Thoracic aorta (tissue), 2 donors: ENCODE measurements at places on chromosomes 6 and 20. TPM values are rescaled to one million over a fixed set of nuclear protein-coding genes. Genes with fewer than 3 reads are reported as not detected.

The BCLAF1 gene
- 70.0 TPM for total RNA-seq

The CST2 gene
- total RNA-seq: not detected

GRCh38 chr20:53786445-53787267, 193.0 kb upstream of the ZNF217 start:
- H3K36me3 ChIP-seq: no peaks in the 10 kb centered on the region
- DNase-seq: no peak
- no peaks in the 10 kb centered on the region for H3K27me3 ChIP-seq
- no peaks in the 10 kb centered on the region for H3K4me1 ChIP-seq
- H3K27ac ChIP-seq: no peak overlapping the region
- no peak overlapping the region for H3K4me3 ChIP-seq

- no peak for DNase-seq
- no peak overlapping the region for H3K4me3 ChIP-seq
- peaks cover 45% of the 10 kb centered on the region for H3K36me3 ChIP-seq
- H3K4me1 ChIP-seq: no peaks in the 10 kb centered on the region
Measured at GRCh38 chr20:51614687-51615086, 72.2 kb upstream of the NFATC2 start.

DNA sequence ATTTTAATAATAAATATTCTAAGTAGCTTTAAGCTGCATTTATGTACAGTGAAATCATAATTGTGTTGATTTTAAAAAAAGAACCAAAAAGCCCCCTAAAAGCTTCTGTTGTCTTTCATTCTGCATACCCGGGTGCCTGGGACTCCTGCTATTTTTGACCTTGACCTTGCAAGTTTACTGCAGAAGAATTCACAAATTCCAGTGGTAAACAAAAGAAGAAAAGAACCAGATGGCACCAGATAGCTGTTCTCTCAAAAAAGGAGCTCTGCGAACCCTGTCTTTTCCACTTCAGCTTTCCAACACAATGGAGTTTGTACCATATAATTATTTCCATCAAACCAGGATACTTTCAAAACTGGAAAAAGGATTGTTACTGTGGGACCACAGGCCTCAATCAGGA, 363.3 kb downstream of the SMOC2 start:
- no peaks in the 10 kb centered on the region for H3K4me1 ChIP-seq
- no peak for DNase-seq
- H3K27ac ChIP-seq: no peak overlapping the region

- DNase-seq: no peak
- H3K27me3 ChIP-seq: no peaks in the 10 kb centered on the region
- H3K4me1 ChIP-seq: peaks cover 10% of the 10 kb centered on the region
- H3K36me3 ChIP-seq: no peaks in the 10 kb centered on the region
- H3K27ac ChIP-seq: no peak overlapping the region
Measured at GRCh38 chr6:46555129-46555528, 63.9 kb upstream of the RCAN2 start.

GRCh38 chr20:63854069-63854765, 7.1 kb upstream of the ABHD16B start:
- H3K4me3 ChIP-seq: peak overlapping the region; percentile 58
- DNase-seq: no peak
- H3K27me3 ChIP-seq: peaks cover 5% of the 10 kb centered on the region
- H3K4me1 ChIP-seq: peaks cover 22% of the 10 kb centered on the region
